ENCODE measurements at places on chromosomes 6 and 20. TPM values are rescaled to one million over a fixed set of nuclear protein-coding genes. Genes with fewer than 3 reads are reported as not detected.

- no peaks in the 10 kb centered on the region for H3K27me3 ChIP-seq
- DNase-seq: no peak
- no peaks in the 10 kb centered on the region for H3K4me1 ChIP-seq
- H3K36me3 ChIP-seq: no peaks in the 10 kb centered on the region
- H3K4me3 ChIP-seq: no peak overlapping the region
Observed at GRCh38 chr6:83463886-83464285, 33.0 kb upstream of the ME1 start.

DNA sequence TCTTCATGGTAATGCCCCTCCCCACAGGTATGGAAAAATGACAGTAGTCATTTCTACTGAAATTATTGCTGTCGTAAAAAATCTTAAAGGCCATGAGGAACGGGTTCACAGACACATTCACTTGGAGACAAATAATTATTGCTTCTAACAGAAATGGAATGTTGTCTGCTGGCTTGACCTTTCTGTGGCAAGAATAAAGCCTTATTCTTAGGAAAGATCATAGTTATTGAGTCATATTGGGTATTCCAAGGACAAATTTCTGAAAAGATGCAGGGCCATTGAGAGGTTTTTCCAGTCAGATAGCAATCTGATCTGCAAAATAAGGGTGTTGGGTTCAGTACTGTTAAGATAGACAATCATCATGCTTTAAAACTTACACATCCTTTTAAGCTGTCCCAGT is 29.2 kb downstream of the AKAP7 start:
- no peaks in the 10 kb centered on the region for H3K4me1 ChIP-seq
- H3K27ac ChIP-seq: no peak overlapping the region
- no peaks in the 10 kb centered on the region for H3K36me3 ChIP-seq
- no peak for DNase-seq
- no peak overlapping the region for H3K4me3 ChIP-seq
- H3K27me3 ChIP-seq: no peaks in the 10 kb centered on the region

DNA sequence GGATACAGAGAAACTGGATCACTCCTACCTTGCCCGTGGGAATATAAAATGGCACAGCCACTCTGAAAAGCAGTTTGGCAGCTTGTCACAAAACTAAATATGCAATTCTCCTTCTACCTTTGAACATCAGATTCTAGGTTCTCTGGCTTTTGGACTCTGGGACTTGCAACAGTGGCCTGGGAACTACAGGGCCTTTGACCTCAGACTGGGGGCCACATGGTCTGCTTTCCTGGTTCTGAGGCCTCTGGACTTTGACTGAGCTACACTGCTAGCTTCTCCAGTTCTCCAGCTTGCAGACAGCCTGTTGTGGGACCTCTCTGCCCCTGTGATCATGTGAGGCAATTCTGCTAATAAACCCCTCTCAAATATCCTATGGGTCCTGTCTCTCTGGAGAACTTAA is 168.8 kb downstream of the CDH26 start:
- H3K36me3 ChIP-seq: no peaks in the 10 kb centered on the region
- no peaks in the 10 kb centered on the region for H3K4me1 ChIP-seq
- H3K4me3 ChIP-seq: no peak overlapping the region
- peaks cover 22% of the 10 kb centered on the region for H3K27me3 ChIP-seq
- DNase-seq: no peak

DNA sequence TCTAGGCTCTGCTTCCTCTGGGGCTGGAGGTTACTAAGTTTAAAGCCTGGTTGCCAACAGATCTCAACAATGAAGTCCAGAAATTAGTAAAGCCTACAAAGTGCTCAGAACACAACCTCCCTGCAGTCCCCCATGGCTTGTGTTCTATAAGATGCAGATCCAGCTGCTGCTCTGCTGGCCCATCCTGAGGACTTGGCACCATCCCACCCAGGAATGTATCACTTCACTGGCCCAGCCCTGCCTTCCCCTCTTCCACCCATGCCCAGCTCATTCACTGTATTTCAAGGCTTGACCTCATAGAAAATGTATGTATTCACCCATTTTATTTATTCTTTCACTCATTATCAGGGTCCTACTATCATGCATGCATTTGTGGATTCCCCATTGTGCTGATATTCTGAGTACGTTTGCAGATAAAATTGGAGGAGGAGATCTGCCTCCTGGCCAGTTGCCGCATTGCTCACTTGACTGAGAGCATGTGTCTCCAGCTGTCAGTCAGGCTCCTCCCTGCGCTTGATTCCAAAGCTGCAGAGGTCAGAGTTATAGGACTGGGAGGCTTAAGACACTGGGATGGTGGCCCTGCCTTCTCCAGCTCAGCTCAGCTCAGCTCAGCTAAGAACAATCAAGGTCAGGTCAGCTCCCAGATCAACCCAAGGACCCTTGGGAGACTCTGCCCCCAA is 104.8 kb downstream of the MAFB start:
- peaks cover 26% of the 10 kb centered on the region for H3K4me1 ChIP-seq
- no peak for DNase-seq
- H3K36me3 ChIP-seq: no peaks in the 10 kb centered on the region
- no peak overlapping the region for H3K4me3 ChIP-seq

DNA sequence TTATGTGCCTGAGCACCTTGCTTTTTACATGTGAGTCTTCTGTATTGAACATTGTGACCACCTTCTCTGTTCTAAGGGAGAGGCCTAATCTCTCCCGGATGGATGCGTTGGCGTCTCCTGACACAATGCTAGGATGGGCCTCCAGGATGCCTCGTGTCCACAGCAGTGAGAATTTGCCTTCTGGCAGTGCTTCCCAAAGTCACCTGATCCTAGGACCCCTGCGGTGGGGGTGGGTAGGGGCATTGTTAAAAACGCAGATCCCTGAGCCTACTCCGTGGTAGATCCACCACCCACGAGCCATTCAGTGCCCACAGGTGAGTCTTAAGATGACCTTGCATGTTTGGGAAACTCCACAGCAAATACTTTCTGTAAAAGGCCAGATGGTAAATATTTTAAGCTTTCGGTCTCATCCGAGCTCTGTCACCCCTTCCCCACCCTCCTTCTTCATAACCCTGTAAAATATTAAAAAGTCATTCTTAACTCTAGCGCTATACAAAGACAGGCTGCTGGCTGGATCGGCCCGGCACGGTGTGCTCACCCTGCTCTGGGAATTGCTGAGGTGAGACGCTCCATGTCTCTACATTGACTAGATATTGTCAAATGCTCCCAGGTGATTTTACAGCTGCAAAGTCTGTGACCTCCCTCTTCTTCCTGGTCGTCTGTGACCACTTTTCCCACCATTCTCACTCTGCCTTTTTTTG is 106.7 kb upstream of the IYD start:
- no peak overlapping the region for H3K27ac ChIP-seq
- no peaks in the 10 kb centered on the region for H3K4me1 ChIP-seq
- DNase-seq: no peak
- no peaks in the 10 kb centered on the region for H3K36me3 ChIP-seq
- H3K4me3 ChIP-seq: no peak overlapping the region
- H3K27me3 ChIP-seq: peaks cover 43% of the 10 kb centered on the region

DNA sequence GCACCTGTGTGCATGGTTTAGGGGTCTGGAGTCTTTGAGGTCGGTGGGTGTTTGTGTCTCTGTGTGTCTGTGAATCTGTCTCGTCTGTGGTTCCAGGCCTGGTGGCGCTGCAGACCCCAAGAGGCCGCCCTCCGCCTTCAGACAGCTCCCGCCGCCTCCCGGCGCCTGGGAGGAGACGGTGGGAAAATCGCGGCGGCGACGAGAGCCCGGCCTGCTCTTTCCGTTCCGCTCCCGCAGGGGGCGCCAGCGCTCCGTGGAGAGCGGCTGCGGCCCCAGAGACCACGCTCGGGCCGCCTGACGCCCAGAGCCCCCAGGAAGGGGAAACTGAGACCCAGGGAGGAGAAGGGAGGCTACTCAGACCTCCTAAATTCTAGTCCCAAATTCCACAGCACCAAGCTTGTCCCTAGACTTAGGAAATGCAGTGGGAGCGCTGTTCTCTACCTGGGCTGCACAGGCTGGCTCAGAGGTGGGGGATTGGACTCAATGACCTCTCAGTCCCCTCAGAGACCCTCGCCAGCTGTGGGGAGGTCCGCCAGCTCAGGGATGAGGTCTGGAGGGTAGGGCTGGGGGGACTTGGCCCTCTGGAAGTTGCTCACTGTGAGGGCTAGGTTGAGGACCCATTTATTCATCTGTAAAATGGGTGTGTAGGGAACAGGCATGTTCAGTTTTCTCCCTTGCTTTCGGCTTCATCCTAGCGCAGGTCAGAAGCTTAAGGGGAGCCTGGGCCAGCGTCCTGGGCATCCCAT is 36.9 kb upstream of the BLCAP start:
- H3K27ac ChIP-seq: no peak overlapping the region
- peaks cover 10% of the 10 kb centered on the region for H3K4me1 ChIP-seq
- DNase-seq: no peak
- H3K4me3 ChIP-seq: peak overlapping the region; percentile 23
- no peaks in the 10 kb centered on the region for H3K27me3 ChIP-seq
- H3K36me3 ChIP-seq: no peaks in the 10 kb centered on the region

Gene ZBTB2
- total RNA-seq: 9.7 TPM

Gene TRIM38
- 8.4 TPM for total RNA-seq

GRCh38 chr6:73349311-73349710 is 4.8 kb downstream of the DPPA5 start:
- H3K36me3 ChIP-seq: no peaks in the 10 kb centered on the region
- DNase-seq: no peak
- no peaks in the 10 kb centered on the region for H3K27me3 ChIP-seq

GRCh38 chr20:35515949-35516645 is 13.4 kb downstream of the C20orf173 start:
- no peaks in the 10 kb centered on the region for H3K4me1 ChIP-seq
- no peak overlapping the region for H3K4me3 ChIP-seq
- no peak overlapping the region for H3K27ac ChIP-seq
- H3K27me3 ChIP-seq: no peaks in the 10 kb centered on the region
- H3K36me3 ChIP-seq: peaks cover 47% of the 10 kb centered on the region

DNA sequence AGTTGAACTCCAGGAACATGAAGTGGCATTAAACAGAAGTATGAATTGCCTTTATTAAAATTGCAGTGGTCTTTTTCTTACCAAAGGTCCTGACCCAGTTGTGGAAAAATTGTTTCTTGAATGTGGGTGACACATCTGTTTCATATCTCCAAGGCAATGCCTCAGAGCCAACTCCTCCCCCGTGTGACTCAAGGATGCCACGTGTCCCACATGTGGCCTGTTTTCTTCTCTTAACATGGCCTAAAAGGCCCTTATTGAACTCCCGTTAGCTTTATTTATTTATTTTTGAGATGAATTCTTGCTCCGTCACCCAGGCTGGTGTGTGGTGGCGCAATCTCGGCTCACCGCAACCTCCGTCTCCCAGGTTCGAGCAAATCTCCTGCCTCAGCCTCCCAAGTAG is 128.4 kb upstream of the ESR1 start:
- no peak for DNase-seq
- H3K36me3 ChIP-seq: no peaks in the 10 kb centered on the region
- H3K27me3 ChIP-seq: no peaks in the 10 kb centered on the region
- peaks cover 45% of the 10 kb centered on the region for H3K4me1 ChIP-seq
- H3K27ac ChIP-seq: peak overlapping the region; percentile 58
- no peak overlapping the region for H3K4me3 ChIP-seq

GRCh38 chr6:83190626-83191025 is 2.4 kb downstream of the PGM3 start:
- peaks cover 5% of the 10 kb centered on the region for H3K36me3 ChIP-seq
- DNase-seq: no peak
- H3K27me3 ChIP-seq: no peaks in the 10 kb centered on the region
- H3K4me3 ChIP-seq: no peak overlapping the region
- peaks cover 3% of the 10 kb centered on the region for H3K4me1 ChIP-seq
